ENCODE measurements at places on chromosomes 1 and 21.

DNA sequence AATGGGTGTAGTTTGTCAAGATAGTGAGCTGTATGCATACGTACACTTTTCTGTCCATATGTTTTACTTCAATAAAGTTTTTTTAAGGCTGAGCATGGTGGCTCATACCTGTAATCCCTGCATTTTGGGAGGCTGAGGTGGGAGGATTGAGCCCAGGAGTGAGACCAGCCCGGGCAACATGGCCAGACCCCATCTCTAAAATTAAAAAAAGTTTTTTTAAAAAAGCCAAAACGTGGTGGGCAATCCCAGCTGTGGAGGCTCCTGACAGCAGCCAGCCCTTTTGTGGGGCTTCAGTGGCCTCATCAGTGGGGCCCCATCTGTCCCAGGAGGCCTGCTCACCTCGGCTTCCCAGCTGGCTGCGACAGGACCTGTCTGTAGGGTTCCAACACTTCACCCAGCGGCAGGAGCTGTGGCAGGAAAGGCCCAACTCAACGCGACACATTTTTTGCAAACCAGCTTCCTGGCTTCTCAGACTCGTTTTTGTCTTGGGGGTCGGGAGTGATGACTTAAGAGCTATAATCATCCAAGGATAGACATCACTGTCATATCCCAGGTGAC lies 56.9 kb upstream of the LBR start:
- DNase-seq: no peak

DNA sequence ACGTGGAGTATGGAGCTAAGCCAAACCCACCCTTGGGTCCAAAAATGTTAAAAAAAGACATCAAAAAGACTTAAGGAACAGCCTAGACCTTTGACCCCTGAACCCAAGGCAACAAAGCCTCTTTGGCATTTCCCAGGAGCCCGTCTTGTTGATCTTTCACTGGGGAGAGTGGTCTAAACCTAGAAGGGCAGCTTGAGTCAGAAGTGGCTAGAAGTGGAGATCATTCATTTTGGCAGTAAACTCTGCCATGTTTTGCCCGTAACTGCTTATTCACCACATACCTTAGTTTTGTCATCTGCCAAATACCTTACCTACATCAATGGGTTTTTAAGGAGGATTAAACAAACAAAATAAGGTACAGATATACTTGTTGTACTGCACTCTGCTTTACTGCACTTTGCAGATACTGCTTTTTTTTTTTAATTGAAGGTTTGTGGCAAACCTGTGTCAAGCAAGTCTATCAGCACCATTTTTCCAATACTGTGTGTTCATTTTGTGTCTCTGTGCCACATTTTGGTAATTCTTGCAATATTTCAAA lies 1.7 kb upstream of the CTSE start:
- DNase-seq: no peak

DNA sequence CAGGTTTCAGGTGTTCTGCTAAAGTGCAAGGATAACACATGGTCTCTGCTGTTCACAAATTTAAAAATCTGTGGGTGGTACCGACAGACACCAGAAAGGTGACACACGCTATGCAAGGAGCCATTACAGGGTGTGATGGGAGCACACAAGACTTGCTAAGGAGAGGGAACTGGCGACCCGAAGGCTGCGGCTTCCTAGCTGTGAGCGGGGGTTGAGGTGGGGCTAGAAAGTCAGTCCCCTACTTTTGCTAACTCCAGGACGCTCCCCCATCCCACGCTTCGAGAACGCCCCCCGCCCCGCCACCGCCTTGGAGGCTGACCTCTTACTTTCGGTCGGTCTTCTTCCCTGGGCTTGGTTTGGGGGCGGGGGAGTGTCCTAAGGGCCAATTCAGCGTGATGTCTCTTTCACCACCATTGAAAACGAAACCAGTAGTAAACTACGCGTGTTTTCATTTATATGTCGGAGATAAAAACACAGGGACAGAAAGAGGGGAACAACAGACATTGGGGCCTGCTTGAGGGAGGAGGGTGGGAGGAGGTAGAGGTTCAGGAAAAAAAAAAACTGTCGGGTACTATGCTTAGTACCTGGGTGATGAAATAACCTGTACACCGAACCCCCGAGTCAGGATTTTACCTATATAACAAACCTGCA lies 1.1 kb downstream of the CKS1B start:
- DNase-seq: no peak

DNA sequence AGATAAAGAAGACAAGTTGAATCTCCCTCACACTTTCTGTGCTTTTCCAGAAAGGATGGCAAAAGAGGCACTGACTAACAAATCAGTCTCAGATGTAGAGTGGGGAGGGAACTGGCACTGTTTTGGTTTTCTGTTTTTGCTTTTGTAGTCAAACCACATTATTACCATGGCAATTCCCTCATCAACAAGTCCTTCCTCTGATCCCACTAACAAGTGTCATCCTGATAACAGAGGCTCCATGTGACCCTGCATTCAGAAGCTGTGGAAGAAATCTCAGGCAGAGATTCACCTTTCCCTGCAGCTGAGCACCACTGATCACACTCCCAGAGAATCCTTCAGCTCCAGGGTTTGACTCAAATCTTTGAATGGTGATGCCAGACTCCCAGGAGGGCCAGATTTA lies 203.4 kb downstream of the TNR start:
- DNase-seq: no peak
